Stimulated activated CD4-positive, alpha-beta T cell treated with anti-CD3 and anti-CD28 coated beads, Interleukin-15, amount 100 ng/mL, for 48 hours (primary cell): ENCODE measurements at places on chromosomes 12 and 14.

- no peak for DNase-seq
Observed at GRCh38 chr14:102971836-102972606, 49.6 kb downstream of the AMN start.

GRCh38 chr14:68947802-68948201 lies 31.3 kb downstream of the ACTN1 start:
- DNase-seq, result no peak

GRCh38 chr12:53989227-53990113 lies 4.5 kb downstream of the HOXC10 start:
- DNase-seq, result no peak

DNA sequence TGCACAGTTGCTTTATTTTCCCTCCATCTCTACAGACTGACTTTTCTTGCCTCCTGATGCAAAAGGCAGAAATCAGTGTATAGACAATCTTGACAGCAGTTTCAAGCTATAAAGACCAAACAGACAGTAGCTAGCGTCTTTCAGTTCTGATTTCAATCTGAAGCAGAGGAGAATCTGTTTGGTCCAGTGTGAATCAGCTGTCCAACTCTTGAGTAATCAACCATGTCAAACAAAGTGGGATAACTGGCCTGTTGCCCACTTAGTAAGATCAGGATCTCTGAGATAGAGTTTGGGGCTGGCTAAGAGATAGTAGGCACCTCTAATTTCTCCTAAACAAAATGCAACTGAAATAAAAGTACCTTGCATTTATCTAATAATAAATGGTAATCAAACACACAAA lies 797.4 kb upstream of the FBXO33 start:
- no peak for DNase-seq

GRCh38 chr12:87217491-87217890 lies 811.7 kb downstream of the C12orf50 start:
- DNase-seq, result no peak

DNA sequence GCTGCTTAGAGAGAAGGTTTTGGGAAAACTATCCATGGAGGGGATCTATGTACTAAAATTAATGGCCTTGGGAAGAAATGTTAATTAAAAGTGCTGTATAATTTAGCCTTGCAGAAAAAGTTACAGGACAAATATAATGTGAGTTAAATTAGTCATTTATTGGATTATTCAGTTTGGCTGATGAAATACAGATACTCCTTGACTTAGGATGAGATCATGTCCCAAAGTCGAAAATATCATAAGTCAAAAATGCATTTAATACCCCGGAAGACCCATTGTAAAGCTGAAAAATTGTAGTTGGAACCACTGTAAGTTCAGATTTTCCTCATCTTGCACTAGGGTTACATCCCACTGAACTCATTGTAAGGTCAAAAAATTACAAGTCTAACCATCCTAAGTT lies 9.7 kb downstream of the RTRAF start:
- no peak for DNase-seq
